Pons (tissue), 1 donor: ENCODE measurements at places on chromosomes 2 and 18.
A peak's percentile ranks its signal among the peaks of the same experiment; 100 is the strongest.

DNA sequence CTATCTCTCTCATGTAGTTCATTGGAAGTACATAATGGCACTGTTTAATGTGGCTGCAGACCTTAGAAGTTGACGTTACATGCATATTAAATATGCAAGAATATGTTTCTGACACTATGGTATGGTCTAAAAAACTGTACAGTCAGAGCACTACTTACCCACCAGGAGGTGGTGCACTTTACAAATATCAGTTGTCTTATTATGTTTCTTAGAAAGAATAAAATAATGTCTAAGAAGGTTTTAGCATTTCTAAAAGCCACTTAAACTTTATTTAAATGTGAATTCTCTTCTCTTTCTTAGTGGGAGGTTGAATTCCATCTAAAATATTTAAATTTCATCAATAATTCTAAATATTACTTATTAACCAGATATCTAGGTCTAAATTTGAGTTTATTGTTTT lies 4.3 kb downstream of the TMEFF2 start:
- no peak for DNase-seq

DNA sequence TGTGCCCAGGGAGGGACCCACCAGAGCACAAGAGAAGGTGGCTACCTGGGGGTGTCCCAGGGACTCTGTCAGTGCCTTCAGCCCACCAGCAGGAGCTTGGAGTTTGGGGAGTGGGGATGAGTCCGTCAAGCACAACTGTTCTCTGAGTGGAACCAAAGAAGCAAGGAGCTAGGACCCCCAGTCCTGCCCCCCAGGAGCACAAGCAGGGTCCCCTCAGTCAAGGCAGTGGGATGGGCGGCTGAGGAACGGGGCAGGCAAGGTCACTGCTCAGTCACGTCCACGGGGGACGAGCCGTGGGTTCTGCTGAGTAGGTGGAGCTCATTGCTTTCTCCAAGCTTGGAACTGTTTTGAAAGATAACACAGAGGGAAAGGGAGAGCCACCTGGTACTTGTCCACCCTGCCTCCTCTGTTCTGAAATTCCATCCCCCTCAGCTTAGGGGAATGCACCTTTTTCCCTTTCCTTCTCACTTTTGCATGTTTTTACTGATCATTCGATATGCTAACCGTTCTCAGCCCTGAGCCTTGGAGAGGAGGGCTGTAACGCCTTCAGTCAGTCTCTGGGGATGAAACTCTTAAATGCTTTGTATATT lies 14.0 kb downstream of the ITM2C start:
- no peak for DNase-seq

DNA sequence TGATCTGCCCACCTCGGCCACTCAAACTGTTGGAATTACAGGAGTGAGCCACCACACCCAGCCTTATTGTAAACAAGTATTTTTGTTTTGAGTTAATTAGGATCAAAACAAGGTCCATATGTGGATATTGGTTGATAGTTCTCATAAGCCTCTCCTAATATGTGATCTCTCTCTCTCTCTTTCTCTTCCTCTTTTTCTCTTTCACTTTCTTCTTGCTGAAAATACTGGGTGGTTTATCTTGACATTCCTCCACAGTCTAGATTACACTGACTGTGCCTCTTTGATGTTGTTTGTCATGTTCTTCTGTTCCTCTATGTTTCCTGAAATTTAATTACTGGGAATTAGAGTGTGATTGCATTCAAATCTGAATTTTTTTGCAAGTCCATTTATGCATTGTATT lies 547.5 kb upstream of the NRXN1 start:
- DNase-seq = no peak

- DNase-seq = no peak
These were observed 67.1 kb upstream of the DSEL start for GRCh38 chr18:67583621-67584020.

GRCh38 chr18:60754413-60755009 lies 381.9 kb upstream of the MC4R start:
- DNase-seq = no peak

GRCh38 chr18:79531926-79532312 lies 136.2 kb downstream of the NFATC1 start:
- DNase-seq = no peak

GRCh38 chr2:62382122-62382521 lies 123.9 kb downstream of the TMEM17 start:
- DNase-seq = no peak

DNA sequence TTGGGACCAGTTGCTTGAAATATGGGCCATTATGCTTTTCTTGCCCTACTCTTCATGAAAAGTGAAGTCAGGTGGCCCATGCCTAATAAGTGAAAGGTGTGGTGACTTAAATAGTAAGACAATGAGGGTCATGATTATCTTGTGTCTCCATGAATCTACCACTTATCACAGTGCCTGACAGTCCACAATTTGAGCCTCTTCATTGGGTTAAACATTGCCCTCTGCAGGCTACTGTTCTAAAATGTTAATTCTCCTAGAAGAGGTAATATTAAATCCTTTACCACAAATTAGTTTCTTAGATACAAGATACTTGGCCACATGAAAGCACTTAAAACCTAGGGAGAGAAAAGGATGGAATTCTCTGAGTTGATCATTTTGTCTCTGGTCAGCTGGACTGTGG lies 4.0 kb downstream of the EGR4 start:
- no peak for DNase-seq

- no peak for DNase-seq
These were observed 117.7 kb upstream of the SATB2 start for GRCh38 chr2:199575416-199575815.

DNA sequence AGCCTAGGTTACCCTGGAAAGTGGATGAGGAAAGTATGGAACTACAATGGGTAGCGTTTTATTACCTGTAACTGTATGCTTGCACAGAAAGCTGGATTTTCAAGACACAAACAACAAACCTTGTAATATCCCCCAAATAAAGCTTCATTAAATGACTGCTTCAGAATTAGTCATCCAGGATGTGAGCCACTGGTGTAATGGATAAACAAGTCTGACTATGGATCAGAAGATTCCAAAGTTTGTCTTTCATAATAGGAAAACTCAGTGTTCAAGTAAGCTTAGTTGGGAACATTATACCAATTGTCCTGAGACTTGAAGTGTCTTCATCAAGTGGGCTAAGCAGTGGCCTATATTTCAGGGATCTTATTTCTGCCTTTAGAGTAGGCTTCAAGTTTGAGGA lies 518.8 kb downstream of the LRP1B start:
- DNase-seq = no peak

DNA sequence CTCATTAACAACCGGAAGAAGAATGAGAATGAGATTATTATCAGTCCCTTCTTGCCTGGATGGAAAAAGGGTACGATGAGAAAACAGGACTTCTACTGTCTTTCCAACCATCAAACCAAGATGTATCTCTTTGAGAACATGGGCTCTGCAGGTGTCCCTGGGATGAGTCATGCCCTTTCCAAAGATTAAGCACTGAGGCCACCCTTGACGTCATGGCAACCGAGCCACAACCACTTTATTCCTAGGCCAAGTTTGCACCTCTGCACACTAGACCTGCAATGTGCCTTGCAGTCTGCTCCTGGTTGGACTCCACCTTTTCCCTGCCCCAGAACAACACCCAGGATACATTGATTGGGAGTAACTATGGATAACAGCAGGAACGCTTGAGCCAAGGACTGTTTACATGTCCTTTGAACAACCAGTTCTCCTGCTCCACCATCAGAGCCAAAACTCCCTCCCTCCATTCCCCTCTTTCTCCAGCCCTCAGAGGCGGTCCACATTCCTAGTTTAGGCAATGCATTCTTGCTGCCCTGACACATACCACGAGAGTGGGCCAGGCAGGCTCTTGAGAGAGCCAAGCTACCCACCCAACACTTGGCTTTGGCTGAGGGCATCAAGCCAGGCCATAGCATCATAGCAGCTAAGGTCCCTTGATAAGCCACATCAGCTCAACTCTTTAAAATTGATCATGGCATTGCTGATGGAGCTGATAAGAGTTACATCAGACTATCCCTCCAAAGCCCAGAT lies 310.7 kb downstream of the TNS1 start:
- no peak for DNase-seq

- no peak for DNase-seq
These were observed 230.9 kb upstream of the RGPD4 start for GRCh38 chr2:107595749-107596148.

DNA sequence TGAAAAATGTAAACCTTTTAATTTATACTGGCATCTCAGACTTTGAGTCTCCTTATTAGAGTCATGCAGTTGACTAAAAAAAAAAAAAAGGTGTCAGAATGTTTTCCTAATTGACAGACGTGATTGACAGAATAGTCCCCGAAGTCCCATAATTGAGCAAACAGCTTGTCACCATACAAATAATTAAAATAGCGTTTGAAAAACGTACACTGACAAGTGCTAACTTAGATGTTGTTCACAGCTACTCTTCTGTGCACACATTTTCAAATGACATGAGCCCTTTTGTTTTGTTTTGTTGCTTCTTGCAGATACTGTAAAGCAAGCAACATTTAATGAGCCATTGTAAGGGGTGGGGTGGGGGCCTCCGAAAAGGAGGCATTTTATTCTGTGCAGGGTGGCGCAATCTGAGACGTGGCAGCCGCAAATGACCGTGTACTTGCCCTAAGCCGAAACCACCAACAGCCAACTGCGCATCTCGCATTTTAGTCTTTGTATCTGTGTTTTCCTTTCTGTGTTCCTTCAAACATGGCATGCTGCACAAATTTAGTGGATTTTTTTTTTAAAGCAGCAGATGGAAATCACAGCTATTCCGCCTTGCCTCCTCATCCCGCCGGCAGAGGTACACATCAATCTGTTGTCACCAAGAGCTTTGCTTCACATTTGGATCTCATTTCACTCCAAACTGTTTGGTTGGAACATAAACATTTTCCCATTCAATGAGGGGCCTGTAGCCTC lies 52.4 kb downstream of the LPIN1 start:
- DNase-seq = no peak

DNA sequence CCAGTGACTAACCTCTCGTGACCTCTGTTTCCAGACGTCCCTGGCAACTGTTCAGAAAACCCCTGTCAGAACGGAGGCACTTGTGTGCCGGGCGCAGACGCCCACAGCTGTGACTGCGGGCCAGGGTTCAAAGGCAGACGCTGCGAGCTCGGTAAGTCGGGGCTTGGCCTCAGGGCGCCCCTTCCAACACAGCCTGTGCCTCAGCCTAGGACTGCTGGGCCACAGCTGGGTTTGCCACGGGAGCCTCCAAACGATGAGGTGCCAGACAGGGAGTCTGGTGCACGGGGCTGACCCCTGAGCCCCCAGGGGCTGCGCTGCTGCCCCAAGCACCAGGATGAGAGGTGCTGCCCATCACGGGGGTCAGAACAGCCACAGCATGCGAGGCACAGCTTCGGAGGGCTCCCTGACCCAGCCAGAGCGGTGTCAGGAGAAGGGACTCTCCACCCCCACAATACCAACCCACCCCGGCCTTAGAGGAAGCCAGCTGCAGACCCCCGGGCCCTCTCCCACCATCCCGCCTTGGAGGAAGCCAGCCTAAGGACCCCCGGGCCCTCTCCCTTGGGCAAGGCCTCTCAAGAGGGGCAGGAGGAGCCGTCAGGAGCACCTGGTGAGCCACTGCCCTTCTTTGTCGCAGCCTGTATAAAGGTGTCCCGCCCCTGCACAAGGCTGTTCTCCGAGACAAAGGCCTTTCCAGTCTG lies 20.3 kb downstream of the MTERF4 start:
- no peak for DNase-seq

DNA sequence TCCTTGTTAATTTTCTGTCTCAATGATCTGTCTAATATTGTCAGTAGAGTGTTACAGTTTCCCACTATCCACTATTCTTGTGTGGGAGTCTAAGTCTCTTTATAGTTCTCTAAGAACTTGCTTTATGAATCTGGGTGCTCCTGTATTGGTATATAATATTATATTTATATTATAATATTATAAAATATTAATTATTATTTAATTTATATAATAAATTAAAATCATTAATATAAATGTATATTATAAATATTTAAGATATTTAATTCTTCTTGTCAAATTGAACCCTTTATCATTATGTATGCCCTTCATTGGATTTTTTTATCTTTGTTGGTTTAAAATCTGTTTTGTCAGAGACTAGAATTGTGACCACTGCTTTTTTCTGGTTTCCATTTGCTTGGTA lies 1950.2 kb upstream of the LRRTM1 start:
- DNase-seq = no peak

GRCh38 chr2:774436-774835 lies 97.2 kb upstream of the TMEM18 start:
- DNase-seq = no peak

GRCh38 chr18:73688161-73688560 lies 459.5 kb downstream of the FBXO15 start:
- DNase-seq = no peak

- DNase-seq = no peak
These were observed 26.4 kb downstream of the DNMT3A start for GRCh38 chr2:25315316-25315680.

DNA sequence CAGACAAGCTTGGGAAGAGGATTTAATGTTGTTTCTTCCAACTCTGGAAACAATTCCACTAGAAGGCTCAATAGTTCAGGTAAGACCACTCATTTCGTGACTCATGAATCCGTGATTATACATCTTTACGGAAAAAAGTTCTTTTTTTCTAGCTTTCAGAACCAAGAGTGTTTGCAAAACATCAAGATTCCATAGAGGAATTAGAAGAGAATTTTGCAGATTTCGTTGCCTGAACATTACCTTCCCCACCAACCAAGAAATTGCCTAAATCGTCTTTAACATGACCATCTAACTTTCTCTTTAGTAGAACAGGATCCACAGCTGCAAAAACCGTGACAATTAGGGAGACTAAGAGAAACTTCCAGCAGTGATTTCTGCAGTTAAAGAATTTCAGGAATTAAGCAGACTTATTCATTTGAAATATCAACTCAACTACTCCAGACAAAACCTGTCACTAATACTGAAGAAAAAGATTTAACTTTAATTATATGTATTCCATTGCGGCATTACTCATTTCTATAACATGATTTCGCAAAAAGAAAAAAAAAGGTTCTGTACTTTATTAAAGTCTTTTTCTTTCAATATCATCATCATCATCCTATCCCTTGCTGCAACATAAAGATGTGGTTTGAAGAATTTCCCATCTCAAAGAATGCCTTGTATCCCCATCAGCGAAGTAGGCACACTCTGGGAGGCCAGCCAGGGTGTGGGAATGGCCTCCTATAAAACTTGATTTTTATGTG lies 1.9 kb upstream of the NAB1 start:
- peak; percentile 70 for DNase-seq

DNA sequence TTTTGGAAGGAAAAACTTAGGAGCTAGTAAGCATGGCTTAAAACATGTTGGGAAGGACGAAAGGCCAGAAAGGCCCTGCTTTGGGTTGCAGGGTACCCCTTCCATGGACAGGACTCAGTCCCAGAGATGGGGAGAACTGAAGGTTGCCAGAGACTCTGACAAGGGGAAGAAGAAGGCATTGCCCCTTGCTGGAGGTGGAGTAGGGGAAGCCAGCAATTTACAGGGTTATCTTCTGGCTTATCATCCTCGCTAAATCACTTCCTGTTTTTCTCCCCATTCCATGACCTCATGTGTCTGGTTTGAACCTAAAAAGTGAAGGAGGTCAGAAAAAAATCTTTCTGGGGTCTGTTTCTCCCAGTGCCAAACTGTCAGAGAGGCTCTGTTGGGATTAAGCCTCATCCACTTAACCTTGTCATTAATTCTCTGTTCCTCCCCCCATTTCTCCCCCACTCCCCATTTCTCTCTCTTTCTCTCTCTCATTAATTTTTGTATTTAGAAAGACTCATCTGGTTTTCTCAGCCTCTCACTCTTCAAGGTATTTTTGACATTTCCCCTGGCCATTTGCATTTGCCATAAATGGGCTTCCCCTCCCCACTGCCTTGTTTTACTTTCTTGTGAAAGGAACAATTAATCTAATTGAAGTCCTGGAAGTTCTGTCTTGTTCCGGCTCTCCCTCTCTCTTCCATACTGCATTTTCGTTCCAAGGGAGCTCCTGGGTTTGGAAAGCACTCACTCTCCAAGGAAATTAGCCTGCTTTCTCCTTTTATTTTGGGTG lies 17.4 kb downstream of the NRP2 start:
- no peak for DNase-seq
